ENCODE measurements at places on chromosomes 7 and 10.

DNA sequence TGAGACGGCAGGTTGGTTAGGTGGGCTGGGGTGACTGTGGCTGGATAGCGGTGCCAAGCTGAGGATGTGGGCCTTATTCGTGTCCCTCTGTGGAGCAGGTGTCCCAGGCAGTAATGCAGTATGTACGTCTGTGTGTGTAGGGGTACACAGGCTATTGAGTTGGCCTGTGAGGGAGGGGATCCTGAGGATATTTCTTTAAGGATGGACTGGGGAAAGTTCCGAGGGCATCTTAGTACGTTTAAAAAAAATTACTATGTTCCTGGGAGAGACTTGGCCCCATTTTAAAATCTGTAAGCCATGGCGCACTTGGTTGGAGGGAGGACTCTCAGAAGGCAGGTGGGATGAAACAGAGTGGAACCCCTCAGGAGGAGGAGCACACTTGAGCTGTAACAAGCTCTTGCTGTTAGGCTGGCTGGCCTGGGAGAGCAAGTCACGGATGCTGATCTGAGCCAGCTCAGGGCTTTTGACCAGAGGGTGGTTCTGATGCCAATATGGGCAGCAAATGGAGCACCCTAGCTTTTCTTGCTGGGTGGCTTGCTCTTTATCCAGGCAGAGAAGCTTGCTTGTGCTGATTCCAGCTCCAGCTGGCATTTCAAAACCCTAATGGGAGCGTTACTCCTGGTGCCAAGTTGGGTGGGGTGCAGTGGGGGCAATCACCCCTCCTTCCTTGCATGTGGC is 765 bp downstream of the WBP1L start:
- peak; percentile 19 for DNase-seq

DNA sequence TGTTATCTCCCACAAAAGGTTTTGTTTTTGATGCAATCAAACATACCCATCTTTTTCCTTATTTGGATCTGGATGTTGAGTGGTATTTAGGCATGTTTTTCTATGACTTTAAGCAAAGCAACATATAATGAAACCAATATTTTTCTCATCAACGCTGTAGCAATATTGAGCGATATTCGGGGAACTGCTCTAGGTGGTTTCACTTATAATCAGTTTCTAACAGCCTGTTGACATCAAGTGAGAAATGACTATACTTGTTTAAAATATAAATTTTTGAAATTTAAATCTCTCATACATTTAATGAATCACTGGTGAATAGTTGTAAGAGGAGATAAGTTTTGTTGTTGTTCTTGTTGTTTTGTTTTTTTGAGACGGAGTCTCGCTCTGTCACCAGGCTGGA is 52.8 kb upstream of the CCAR1 start:
- no peak for DNase-seq

- DNase-seq: no peak
These were observed 22.7 kb downstream of the MYOF start for GRCh38 chr10:93459466-93459865.

DNA sequence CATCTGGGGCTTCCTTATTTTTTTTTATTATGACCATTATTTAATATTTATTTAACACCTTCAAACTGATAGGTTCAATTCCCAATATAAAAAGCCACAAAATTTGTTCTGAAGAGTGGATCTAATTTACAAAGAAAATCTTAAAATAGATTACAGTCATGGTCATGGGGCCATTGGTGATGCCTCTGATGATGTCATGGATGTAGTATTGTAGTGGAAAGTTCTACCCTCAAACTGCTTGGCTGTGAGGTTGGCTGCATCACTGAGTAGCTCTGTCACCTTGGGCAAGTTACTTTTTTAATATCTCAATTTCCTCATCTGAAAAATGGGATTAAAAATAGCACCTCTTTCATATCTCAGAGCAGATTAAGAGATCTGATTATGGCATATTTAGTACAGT is 128.5 kb downstream of the DKK1 start:
- no peak for DNase-seq

DNA sequence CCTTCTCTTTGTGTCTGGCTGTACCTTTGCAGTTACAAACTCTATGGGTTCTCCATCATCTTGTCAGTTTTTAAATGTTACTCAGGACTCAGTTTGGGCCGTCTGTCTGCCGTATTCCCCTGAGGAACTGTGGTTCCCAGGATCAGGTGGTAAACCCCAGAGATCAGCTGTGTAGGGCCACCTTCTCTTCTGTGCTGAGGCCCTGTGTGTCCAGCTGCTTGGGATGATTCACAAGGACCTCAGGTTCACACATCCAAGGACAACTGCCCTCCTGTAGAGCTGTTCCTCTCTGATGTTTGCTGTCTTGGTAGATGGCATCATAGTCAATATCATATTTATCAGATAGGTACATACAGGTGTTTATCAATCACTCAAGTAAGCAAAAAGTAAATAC is 24.5 kb downstream of the CUL1 start:
- no peak for DNase-seq

GRCh38 chr10:938941-939678 is 7.6 kb upstream of the LARP4B start:
- no peak for DNase-seq

GRCh38 chr7:388023-388960 is 98.3 kb downstream of the FOXL3 start:
- no peak for DNase-seq

DNA sequence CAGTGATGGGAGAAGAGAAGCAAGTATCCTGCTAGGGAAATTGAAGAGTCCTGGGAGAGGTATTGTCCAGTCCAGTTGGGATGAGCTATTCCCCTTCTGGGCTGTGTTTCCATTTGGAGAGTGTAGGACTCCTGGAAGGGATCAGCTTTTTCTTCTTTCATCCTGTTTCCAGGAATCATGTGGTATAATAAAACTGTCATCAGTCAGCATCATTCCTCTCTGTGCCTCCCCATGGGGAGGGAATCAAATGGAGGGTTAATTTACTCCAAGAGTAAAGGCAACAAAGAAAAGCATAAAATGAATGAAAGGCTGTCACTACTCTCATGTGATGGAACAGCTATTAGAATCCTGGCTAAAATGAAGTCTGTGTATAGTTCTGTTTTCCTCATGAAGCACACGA is 429.9 kb downstream of the SORCS3 start:
- DNase-seq: no peak

DNA sequence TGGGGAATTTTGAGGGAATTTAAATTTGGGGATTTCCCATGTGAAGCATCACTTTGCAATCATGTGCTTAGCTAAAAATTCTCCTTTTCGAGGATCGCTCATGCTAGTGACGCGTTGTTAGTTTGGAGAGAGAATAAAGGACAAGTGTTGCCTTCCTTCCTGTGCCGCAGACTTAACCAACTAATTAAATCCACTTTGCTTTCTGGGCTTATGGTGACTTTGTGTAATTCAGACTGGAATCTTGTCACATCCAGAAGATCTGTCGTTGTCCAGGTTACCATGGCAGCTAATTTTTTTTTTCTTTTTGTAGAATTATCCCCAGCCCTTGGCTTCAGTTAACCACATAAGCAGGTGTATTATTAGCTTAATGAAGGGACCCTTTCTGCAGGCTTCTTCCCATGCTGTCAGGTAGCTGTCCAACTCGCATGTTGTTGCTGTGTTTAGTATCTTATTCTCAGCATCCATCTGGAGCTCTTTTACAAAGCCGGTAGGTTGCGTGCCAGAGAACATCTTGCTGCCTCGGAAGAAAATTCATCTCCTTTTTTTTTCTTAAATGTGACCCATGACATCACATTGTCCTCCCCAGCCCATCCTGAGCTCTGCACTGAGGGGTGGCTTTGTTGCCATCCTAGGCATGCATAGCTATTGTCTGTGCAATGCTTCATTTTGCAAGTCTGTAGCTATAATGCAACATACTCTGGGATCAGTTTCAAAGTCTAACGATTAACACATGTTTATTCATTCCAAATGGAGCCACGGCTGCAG is 47.2 kb upstream of the NRP1 start:
- no peak for DNase-seq

- DNase-seq: peak; percentile 34
These were observed 660 bp downstream of the SUV39H2 start for GRCh38 chr10:14879124-14879927.

- DNase-seq: no peak
These were observed 25.2 kb downstream of the TRIM8 start for GRCh38 chr10:102669206-102670064.
